ENCODE measurements at places on chromosomes 3 and 15.

DNA sequence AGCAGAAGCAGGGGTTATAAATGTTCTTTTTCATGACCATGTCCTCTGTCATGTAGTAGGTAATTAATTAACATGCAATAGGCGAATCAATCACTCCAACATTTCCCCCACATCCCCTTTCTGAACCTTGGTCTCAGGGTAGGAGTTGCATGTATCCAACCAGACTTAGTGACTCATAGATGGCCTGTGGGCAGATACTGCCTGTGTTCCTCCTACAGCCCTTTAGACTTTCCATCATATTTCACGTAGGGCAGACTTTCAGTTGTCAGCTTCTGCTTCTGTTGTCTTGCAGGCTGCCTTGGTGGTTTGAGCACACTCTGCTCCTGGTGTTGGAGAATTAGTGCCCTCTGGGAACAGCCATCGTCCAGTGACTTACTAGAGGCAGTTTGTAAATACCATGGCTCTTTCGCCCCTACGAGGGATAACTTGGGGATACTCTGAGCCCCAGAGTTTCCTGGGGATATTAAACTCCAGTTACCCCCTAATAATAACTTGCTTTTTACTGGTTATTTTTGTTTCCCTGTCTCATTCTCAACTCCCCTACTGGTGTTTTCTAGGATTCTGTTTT, 244.4 kb downstream of the EDEM1 start:
- no peak for DNase-seq

GRCh38 chr3:82824491-82824890, 1063.0 kb upstream of the GBE1 start:
- DNase-seq = no peak

DNA sequence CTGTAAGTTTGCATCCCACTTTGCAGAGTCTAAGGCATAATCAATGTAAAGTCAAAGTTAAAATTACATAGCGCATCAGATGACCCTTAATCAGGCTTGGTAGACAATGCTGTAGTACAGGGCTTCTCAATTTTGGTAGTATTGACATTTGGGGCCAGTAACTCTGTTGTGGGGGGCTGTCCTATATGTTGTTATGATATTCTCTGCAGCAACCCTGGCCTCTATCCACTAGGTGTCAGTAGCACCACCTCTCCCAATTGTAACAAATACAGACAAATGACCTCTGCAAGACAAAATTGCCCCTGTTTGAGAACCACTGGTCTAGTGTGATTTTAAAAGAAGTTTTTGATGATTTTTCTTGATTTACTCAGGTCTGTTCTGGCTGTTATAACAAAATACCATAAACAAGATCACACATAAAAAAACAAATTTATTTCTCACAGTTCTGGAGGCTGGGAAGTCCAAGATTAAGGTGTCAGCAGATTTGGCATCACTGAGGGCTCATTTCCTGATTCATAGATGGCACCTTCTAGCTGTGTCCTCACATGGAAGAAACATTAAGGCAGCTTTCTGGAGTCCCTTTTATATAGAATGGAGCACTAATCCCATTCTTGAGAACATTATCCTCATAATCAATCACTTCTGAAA, 37.6 kb upstream of the SLC9A9 start:
- DNase-seq = no peak

- DNase-seq = no peak
Measured at GRCh38 chr3:54437271-54437670, 314.9 kb downstream of the CACNA2D3 start.

GRCh38 chr3:121274411-121274810, 271.4 kb downstream of the POLQ start:
- DNase-seq = no peak

- no peak for DNase-seq
Measured at GRCh38 chr3:108060331-108060730, 30.5 kb downstream of the CD47 start.

DNA sequence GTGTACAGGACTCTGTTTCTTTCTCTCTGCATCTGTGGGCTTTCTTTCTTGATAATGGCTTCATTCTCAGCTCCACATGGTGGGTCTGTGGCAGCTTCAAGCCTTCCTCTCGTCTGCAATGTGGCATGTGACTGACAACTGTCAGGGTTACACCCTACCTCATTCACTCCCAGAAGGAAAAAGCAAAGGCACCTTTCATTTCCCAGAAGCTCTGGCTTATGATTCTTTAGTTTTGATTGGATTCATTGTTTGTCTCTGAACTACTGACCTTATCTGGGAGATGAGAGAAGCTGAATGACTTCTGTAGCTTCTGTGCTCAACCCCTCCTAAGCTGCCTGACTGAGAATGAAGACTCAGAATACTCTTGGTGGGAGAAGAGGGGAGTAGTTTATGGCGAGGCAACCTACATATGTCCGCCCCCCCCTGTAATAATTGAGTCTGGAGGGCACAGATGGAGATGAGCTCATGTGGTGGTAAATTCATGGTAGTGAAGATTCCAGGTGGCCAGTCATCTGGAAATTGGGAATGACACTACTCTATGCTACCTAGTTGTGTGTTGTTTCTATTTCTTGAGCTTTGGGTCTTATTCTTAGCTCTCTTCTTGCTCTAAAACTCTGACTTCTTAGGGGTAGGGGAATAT, 38.4 kb downstream of the KCNAB1 start:
- DNase-seq = no peak

- DNase-seq = no peak
Measured at GRCh38 chr15:20348900-20349773, 192.5 kb downstream of the GOLGA6L6 start.

DNA sequence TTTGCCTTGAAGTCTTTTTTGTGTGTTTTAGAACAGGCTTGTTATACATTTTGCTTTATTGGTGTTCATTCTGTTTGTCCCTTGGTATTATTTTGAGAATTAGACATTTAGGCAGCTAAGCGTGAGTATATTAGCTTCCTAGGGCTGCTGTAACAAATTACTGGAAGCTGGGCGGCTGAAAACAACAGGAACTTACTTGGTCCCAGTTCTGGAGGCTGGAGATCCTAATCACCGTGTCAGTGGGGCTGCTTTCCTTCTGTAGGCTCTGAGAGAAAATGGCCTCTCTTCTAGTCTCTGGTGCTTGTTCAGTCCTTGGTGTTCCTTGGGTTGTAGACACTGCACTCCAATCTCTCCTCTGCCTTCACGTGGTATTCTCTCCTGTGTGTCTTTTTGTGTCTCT, 142.3 kb downstream of the KLHL25 start:
- no peak for DNase-seq

DNA sequence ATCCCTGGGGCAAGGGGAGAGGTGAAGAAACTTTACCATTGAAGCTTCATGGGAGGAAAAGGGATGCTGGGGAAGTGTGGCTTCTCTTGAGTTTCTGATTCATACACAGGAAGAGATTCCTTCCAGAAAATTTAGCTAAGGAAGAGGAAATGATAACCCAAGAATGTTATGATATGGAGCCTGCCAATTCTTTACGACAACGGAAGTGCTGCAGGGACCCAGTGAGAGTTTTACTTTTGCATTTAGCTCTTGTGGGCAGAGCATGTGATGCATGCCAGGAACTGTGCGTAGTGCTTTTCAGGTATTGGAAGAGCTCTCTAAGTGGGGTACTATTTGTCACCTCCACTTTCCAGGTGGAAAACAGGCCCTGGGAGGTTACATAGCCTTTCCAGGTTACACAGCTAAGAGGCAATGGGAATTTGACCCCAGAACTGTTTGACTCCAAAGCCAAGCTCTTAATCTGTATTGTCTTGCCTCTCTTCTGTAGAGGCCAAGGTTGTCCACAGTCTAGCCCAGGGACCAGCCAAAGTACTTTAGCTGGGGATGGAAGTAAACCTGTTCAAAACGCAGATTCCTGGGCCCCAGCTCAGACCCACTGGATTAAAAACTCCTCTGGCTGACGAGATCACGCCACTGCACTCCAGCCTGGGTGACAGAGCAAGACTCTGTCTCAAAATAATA, 23.0 kb downstream of the CMTM7 start:
- DNase-seq = no peak

DNA sequence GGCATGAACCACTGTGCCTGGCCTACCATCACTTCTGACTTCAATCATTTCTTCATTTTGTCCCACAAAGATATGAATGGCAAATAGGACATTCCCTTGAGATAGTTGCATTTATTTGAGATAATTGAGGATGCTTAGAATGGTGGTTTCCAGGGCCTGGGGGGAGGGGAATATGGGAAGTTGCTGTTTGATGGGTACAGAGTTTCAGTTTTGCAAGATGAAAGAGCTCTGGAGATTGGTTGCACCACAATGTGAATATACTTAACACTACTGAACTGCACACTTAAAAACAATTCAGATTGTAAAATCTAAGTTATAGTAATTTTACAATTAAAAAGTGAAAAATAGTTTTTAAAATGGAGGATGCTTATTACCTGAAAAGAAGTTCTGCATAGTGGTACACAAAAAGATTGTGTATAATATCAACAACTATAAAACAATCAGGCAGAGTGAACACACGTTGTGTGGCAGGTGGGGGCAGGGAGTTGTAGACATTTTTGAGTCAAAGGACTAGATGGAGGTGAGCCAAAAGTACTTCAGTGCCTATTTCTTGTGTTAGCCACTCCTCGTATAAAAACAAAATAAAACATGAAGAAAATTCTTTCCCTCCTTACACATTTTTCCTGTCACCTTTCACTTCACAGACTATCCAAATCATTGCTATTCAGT, 18.5 kb upstream of the RIOX2 start:
- DNase-seq = no peak

GRCh38 chr3:66803721-66804695, 194.1 kb upstream of the KBTBD8 start:
- DNase-seq = no peak

All from 8988T (cell line).